ENCODE measurements at places on chromosomes 2 and 18. TPM values are rescaled to one million over a fixed set of nuclear protein-coding genes. Genes with fewer than 3 reads are reported as not detected.

The SIX2 gene
- 0.08 TPM for total RNA-seq

The GRHL1 gene
- 1.5 TPM for total RNA-seq

The CD28 gene
- total RNA-seq: 0.50 TPM

The GULP1 gene
- total RNA-seq: 59.3 TPM

The ACMSD gene
- 0.49 TPM for total RNA-seq

The INHA gene
- 2.3 TPM for total RNA-seq

The TMEM178A gene
- total RNA-seq: 26.6 TPM

The GPR155 gene
- 2.2 TPM for total RNA-seq

The VSNL1 gene
- total RNA-seq: 0.27 TPM

The KCNS3 gene
- not detected for total RNA-seq

- no peak for ATAC-seq
Observed at GRCh38 chr2:231138699-231139098, 13.9 kb upstream of the HTR2B start.

GRCh38 chr2:3741396-3741795 lies 38.0 kb downstream of the DCDC2C start:
- ATAC-seq: no peak

DNA sequence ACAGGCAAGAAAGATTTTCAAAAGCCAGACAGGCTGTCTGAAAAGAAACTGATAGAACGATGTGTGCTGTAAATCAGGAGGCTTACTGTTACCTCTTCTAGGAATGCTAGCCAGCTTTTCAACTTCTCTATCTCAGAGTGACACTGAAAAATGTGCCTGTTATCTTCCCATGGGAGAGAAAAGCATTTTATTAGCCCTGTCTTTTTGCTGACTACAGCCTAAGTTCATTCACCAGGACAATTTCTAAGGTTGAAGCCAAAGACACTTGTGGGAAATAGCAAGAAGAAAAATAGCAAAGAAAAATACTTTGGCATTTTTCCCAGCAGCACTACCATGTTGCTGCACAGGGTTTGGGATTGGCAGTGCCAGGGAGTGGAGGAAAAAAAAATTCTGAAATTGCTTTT lies 34.0 kb downstream of the ABCB11 start:
- no peak for ATAC-seq

DNA sequence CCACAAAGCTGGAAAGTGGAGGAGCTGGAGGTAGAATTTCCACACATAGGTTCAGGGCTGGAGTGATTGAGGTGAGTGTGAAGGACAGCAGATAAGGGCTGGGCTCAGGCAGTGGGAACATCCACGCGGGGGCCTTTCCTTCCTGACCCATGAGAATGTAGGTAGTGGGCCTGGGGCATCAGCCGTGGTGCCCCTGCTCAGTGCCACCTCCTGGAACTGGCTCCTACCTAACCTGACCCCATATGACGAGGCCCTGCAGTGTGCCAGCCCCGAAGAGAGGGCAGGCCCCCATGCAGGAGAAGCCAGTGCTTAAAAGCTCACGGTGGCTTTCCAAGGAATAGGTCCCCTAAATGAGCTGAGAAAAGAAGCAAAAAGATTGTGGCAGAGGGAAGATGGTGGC lies 66.2 kb downstream of the HS6ST1 start:
- ATAC-seq: no peak

DNA sequence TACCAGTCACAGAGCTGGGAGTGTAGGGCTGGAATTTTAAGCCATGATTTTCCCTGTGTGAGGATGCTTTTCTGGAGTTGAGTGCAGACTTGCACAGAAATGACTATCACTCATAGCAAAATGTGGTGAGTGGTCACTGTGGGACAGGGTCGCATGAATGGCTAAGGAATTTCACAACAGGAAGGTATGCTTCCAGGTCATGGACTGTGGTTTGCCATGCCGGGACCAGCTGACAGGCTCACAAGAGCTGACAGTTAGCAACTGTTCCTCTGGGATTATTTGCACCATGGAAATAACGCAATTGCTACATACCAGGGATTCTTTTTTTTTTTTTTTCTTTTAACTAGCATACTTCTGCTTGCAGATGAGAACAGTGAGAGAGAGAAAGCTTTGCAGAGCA lies 3.8 kb upstream of the UXS1 start:
- peak; percentile 6 for ATAC-seq

- no peak for ATAC-seq
Observed at GRCh38 chr2:190452433-190452832, 44.3 kb downstream of the MFSD6 start.

DNA sequence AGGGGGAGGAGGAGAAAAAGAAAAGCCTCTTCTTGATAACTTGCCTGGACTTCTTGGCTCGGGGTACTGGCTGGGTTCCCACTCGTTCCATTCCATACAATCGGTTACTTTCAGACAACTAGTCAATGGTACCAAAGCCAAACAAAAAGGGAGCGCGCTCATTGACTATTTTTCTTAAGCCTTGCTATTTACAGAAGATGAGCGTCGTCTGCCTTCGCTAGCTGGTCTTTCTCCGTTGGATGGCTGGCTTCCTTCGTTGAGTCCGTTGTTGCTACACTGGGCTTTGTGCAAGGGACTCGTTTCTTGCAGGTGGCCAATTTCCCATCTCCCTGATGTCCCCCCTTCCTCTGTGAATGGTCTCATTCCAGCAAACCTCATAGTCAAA lies 260.4 kb downstream of the ZNF516 start:
- ATAC-seq: no peak

DNA sequence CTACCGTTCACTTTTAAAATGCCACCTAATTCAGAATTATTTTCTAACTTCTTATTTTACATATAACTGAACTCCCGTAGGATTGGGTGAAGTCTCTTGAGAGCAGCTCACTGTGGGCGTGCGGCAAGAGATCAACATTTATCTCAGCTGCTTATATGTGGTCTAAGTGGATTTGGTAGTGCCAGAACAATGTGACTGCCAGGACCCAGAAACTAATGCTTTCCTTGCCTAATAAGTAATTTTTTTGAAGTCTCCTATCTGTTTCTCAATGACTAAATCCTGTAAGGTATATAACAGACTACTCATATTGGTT lies 11.2 kb upstream of the NFE2L2 start:
- no peak for ATAC-seq

DNA sequence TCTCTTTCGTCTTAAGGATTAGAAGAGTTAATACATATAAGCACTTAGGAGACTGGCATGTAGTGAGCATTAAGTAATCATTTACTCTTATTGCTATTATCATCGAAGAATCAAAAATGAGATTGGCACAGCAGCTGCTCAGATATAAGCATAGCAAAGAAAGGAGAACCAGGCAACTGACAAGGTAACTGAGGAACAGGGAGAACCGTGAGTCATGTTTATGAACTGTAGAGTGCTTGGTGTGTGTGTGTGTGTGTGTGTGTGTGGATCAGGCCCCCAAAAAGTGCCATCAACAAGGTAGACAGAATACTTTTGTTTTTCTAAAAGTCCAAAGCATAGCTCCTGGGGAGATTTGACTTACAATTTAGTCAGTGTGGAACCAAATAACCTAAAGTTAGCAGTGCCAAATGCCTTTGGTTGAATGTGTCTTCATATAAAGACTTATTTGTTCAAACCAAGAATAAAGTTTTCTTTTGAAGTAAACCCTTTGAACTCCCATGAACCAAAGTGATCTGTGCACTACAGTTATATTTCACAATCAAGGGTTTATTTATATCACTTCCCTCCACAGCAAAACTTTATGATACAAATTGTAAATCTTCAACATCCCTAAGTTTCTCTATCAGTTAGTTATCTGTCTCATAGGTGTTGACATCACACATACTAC lies 660.6 kb downstream of the NYAP2 start:
- no peak for ATAC-seq

- ATAC-seq: no peak
Observed at GRCh38 chr2:233936089-233936488, 18.9 kb downstream of the TRPM8 start.

GRCh38 chr2:185967335-185967734 lies 228.7 kb downstream of the FSIP2 start:
- ATAC-seq: no peak

- ATAC-seq: no peak
Observed at GRCh38 chr2:62441824-62442223, 64.2 kb downstream of the TMEM17 start.

DNA sequence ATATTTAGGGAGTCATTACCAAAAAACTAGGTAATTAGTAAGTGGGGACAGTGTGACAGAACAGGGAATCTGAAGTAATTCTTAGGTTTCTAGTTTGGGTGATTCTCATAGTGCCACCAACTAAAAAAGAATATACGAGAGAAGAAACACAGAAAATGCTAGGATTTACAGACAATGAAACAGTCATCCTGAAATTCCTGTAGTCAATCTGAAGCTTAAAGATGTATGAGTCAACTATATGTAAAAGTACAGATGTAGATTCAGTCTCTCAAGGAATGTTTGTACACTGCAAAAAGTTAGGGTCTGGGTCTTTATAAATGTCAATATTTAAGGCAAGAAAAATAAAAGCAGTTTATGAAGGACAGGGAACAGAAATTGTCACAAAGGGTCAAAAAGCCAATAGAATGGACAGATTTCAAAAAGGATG lies 107.0 kb downstream of the STRN start:
- ATAC-seq: no peak

- ATAC-seq: no peak
Observed at GRCh38 chr18:54531402-54532065, 59.5 kb upstream of the DYNAP start.
